A549 treated with CpdA at 1 μM for 4 hours (cell line): ENCODE measurements at places on chromosomes 16 and 17. TPM values are rescaled to one million over a fixed set of nuclear protein-coding genes. Genes with fewer than 3 reads are reported as not detected.

The TUFM gene
- 217 to 312 TPM (median 296 TPM) in 5 replicates for total RNA-seq

The SPNS2 gene
- 7.3 to 13.9 TPM (median 10.7 TPM) in 5 replicates for total RNA-seq

The HBA2 gene
- total RNA-seq, result 0.27 to 0.53 TPM (median 0.40 TPM) in 3 of 5 replicates, not detected in the others

The TNS4 gene
- 67.2 to 109 TPM (median 86.7 TPM) in 5 replicates for total RNA-seq

The NAGS gene
- total RNA-seq, result 0.75 to 1.1 TPM (median 0.94 TPM) in 5 replicates

The TNFSF12 gene
- 9.6 to 13.5 TPM (median 10.4 TPM) in 5 replicates for total RNA-seq

The TBC1D26 gene
- total RNA-seq, result 0.05 TPM in 1 of 5 replicates, not detected in the others

The DPEP2 gene
- total RNA-seq, result not detected in 5 replicates

The GPRC5B gene
- 25.7 to 30.8 TPM (median 27.8 TPM) in 5 replicates for total RNA-seq

The PRRT2 gene
- total RNA-seq, result 0.26 to 0.54 TPM (median 0.46 TPM) in 5 replicates
